ENCODE measurements at places on chromosomes 5 and 9.

GRCh38 chr9:127175764-127176163, 53.3 kb upstream of the ANGPTL2 start:
- no peak for DNase-seq

- no peak for DNase-seq
Observed at GRCh38 chr5:161804263-161804662, 43.7 kb upstream of the GABRA1 start.

GRCh38 chr5:177982072-177982727, 13.8 kb downstream of the PROP1 start:
- DNase-seq: no peak

DNA sequence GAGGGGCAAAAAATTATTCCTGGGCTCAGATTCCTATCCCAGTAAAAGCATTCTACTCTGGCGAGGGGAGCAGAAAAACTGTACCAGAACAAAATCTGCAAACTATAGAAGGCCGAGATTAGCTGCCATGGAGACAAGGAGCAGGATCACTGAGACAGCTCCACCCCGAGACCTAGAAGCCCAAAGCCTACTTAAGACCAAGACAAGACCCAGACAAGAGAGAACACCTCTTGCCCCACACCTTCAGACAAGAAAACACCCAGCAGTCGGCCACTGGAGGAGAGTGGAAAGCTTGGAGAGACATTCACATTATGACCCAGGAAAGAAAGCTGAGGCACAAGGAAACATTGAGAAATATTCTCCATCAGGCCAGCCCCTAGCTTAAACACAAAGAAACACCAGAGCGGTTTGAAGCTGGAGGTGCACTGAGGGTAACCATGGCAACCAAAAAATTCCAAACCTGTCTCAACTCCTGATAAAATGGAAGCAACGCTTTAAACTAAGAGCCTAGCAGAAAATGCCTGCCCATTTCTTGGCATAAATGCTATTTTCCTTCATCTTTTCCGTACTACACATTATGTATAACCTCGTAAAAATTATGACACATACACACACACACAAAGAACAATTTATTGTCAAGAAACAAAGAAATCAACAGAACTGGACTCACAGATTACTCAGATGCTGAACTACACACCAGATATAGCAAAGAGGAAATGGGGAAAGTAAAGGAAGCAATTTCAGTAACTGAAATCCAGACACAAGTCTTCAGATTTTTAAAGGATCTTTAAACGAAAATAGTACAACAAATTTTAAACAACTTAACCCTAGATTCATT, 53.8 kb upstream of the FTMT start:
- no peak for DNase-seq

GRCh38 chr5:39390945-39391344, 26.6 kb upstream of the C9 start:
- no peak for DNase-seq

DNA sequence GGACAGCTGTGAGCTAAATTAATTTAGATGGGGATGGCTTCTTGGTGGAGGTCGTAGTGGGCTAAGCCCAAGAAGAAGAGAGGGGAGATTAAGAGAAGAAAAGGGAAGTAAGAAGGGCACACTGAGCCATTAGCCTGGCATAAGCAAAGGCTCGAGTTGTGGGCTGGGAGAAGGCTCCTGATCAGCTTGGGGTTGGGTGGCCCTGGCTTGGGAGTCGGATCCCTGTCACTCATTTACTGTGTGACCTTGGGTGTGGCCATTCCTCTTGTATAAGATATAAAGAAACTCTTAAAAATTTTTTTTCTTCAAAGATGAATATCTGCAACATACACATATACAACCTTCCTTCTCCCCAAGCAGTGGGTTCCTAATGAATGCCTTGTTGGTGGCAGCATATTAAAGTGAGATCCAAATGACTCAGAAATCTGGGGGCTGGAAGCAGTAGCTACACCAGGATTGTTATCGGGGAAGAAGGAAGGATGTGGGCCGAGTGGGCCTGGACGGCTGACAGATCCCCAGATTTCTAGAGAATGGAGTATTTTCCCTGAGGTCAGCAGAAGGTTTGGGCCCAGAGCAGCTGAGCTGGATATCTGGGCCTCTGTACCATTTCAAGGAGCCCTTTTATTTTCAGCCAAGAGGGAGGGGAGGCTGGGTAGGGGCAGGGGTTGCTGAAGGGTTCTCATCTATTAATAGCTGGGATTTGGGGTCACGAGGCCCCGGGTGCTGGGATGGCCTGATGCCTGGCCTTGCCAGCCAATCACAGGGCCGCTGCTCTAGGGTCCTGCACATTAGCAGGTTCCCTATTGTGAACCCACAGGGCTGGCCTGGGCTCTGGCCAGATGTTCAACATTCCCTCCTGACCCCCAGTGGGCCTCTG, 52.1 kb downstream of the PPARGC1B start:
- DNase-seq: no peak

DNA sequence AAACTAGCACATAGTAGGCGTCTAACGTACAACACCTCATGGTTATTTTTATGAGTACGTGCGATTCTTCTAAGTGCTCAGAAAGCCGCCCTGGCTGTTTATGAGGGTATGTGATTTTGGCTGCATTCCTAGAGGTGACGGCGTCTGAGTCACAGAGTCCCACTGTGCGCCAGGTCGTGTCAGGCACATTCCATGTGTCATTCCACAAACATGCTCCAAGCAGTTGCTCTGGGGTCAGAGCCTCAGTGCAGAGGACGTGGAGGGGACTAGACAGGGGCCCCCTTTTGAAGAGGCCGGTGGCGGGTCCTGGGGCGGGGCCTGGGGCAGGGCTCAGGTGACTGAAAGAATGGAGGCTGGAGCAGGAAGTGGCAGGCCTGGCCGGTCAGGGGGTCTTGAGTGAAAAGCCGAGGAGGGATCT, 51.9 kb downstream of the NEK6 start:
- DNase-seq: no peak

DNA sequence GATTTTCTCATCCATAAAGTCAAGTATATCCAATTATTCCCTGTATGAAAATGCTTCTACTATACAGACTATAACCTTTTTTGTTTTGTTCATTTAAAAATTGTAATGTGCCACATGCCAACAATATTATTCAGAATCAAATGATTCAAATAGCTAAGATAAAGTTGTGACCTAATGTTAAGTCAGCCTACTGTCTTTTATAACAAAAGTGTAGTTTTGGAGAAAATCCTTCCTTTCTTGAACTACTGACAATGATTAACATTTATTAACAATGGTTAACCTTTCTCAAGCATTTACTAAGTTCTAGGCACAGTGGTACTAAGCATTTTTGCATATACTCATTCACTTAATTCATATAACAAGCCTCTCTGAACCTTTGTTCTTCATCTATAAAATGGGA, 25.0 kb downstream of the CSF2 start:
- no peak for DNase-seq

GRCh38 chr9:137798901-137799629, 78.5 kb upstream of the CACNA1B start:
- no peak for DNase-seq

- no peak for DNase-seq
Observed at GRCh38 chr5:5298068-5298633, 124.3 kb upstream of the ICE1 start.

GRCh38 chr9:121550569-121551512, 51.2 kb upstream of the GGTA1 start:
- DNase-seq: peak; percentile 71

- no peak for DNase-seq
Observed at GRCh38 chr5:158317507-158317906, 458.6 kb upstream of the CLINT1 start.

DNA sequence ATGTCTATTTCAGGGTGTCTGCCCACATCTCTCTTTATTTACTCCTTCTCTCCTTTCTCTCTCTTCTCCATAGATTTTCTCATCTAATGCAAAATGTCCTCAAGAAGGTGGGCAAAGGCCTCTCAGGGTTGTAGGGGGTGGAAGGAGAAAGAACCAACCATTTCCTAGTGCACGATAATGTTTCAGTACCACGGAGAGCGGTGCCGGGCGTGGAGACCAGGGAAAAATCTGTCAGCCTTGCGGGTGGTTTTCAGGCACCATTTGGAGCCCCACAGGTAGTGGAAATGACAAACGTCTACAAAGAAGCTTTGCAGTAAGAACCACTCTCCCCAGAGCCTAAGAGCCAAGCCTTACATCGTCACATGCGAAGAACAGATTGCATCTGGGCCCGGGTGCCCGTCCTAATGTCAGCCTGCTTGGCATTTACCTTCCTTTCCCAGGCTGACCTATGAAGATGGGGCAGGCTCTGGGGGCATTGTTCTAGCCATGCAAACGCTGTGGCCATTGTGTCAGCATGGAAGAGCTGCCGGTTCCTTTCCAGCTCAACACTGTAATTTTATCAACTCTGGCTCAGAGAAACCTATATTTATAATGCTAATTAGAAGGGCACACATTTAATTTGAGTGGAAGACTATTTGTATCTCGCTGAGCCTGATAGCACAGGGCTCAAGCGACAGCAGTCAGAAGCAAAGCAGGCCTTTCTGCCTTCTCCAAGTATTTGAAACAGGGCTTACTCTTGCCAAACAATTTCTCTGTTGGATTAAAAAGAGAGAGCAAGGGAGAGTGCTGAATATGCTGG, 430.1 kb upstream of the WWC1 start:
- no peak for DNase-seq

DNA sequence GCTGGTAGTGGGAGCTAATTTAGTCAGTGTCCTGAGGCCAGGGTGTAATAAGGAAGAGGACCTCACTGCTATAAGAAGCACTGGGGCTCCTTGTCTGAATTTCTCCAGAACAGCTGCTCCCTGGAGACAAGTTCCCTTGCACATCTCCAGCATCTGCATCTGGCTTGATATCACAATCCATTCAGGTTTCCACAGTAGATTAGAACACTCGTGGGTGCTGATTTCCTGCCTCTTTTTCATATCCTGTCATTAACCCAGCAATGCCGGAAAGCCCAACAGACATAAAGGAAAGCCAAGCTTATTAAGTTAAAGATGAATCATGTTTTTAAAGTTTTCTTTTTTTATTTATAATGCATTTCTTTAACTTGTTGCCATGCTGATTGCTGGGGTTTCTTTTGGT, 232.3 kb upstream of the WWC1 start:
- DNase-seq: no peak

- DNase-seq: no peak
Observed at GRCh38 chr9:95552814-95553546, 36.2 kb upstream of the PTCH1 start.
